ENCODE measurements at places on chromosomes 12 and 14.

DNA sequence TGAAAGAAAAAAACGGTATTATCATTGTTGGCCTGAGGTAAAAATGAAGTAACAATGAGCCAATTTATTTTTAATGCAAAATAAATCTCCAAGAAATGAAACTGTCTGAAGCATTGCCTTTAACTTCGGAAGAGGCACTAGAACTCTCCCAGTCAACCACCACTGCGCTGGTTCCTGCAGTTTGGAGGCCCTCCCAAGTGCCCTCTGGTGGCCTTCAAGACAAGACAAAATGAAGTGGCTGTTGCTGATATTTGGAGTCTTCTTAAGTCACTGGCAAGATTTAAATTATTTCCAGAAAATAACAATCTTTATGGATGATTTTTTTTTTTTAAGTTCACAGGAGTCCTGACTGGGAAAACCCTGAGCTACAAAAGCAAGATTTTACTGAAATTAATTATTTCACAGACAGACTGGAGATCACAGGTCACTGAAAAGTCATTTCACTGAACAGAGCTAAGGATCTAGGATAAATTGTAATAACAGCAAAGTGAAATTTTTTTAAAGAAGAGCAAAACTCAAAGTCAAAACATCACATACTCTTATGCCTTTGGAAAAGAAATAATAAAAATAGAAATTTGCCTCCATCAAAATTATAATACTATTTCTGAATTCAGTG is 58.2 kb downstream of the DICER1 start:
- DNase-seq = peak; percentile 85

GRCh38 chr12:69688471-69689427 is 10.4 kb downstream of the BEST3 start:
- peak; percentile 95 for DNase-seq

DNA sequence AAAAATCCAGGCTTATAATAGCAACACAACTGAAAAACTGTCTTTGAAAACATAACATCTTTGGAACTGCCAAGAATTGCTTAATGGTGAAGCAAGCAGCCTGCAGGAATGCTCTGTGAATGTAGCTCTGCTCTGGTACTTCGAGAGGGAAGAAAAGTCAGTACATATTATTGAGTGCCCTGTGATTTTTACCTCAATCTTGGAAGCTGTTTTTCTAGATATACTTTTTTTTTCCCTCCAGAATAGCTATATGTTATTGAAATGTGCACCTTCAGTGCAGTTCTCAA is 508.1 kb downstream of the PCNX1 start:
- peak; percentile 91 for DNase-seq

GRCh38 chr14:32950584-32950983 is 11.9 kb downstream of the NPAS3 start:
- peak; percentile 75 for DNase-seq

GRCh38 chr12:43008953-43009845 is 419.7 kb upstream of the PRICKLE1 start:
- peak; percentile 37 for DNase-seq

GRCh38 chr12:114683709-114684097 is 272 bp downstream of the TBX3 start:
- DNase-seq = no peak

- DNase-seq = no peak
Measured at GRCh38 chr12:10069976-10070375, 28.8 kb downstream of the CLEC1A start.

DNA sequence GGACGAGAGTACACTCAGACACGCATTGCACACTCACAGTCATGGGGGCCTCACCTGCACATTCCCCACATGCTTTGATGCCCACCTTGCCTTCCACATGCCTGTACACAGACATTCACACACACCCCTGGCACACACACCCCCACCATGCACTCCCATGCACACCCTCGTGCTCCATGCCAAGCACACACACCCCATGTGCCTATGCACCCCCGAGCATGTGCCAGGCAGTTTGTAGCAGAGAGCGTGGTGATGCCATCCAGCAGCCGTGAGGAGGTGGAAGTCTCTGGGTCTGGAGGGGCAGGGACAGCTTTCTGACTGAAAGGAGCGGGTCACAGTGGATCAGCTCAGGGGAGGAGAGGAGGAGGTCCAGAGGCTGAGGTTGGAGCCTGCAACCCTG is 10.7 kb upstream of the NXPH4 start:
- no peak for DNase-seq

- DNase-seq = no peak
Measured at GRCh38 chr14:53127832-53128231, 25.3 kb downstream of the DDHD1 start.

- DNase-seq = no peak
Measured at GRCh38 chr14:106185837-106186233, 659.5 kb downstream of the TMEM121 start.

DNA sequence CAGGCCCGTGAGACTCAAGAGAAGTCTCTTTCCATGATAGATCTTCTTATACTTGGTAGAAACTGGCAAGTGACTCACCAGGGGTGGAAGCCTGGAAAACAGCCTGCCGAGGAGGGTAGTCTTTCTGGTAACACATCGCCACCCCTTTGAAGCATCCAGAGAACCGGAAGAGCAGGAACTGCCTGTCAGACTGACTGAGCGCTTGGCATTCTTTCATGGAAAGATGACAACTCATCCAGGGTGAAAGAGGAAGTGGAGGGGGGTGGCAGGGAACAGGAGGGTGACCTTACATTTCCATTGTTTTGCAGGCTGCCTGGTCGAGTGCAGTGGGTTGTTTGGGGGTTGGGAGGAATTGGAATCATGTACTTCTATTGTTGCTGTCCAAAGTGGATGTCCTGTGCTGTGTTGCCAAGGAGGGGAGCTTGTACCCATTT is 34.5 kb downstream of the PRKCH start:
- DNase-seq = peak; percentile 24

- DNase-seq = peak; percentile 21
Measured at GRCh38 chr12:50928392-50928791, 24.0 kb upstream of the HIGD1C start.

DNA sequence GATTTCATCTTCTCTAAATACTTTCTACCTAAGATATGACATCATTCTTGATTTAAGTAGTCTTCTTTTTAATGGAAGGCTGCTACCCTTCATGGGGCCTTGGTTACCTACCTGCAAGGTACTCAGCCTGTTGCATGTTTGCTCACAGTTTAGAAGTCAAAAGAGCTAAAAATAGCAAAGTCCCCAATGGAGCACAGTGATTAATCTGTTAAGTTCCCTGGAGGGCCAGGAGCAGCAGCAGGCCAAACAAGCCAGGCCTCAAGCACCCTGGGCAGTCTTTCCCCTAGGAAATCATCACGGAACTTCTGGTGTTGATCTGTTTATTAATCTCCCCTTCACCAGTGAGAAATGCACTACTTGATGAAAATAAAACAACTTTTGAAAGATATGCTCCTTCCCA is 24.0 kb upstream of the SLC8A3 start:
- DNase-seq = no peak

- no peak for DNase-seq
Measured at GRCh38 chr12:57622293-57623245, 10.4 kb downstream of the B4GALNT1 start.

DNA sequence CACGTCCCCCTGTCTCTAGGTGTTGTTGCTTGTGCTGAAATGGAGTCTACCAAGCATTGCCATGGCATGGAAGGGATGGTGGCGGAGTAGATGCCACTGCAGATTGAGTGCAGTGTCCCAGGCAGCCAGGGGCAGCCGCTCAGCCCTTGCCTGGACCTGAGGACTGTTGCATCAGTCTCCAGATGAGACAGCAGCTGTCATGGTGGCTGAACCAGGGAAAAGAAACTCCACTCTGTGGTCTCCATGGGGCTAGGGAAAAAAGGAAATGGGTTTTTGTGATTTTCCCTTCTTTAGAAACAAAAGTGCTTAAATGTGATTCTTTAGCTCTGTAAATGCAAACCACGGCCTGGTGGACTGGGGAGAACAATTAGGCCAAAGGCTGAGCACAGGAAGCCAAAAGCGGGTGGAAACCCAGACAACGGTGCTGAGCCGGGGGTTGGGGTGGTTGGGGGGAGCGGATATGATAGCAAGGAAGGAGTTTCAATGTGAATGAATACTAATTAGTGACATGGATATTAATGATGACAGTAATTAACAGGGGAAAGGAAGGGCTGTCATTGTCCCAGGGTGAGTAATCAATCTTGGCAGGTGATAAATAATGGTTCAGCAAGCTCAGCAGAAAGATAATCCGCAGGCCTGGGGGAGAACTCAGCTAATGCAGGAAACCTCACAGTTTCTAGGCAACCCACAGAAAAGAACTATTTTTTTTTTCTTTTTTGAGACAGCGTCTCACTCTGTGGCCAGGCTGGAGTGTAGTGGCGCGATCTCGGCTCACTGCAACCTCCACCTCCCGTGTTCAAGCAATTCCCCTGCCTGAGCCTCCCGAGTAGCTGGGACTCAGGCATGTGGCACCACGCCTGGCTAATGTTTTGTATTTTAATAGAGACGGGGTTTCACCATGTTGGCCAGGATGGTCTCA is 442.6 kb downstream of the DPF3 start:
- DNase-seq = no peak

- DNase-seq = no peak
Measured at GRCh38 chr14:104518659-104519350, 60.8 kb upstream of the C14orf180 start.

DNA sequence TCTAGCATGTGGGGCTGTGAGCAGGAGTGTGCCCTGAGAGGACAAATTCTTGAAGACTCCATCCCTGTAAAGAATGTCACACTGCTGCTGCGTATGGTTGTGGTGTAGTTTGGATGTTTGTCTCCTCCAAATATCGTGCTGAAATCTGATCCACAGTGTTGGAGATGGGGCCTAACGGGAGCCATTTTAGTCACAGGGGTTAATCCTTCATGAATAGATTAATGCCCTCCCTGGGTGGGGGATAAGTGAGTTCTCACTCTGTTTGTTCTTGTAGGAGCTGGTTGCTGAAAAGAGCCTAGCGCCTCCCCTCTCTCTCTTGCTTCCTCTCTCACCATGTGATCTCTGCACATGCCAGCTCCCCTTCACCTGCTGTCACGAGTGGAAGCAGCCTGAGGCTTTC is 94.5 kb upstream of the VASH1 start:
- no peak for DNase-seq

- no peak for DNase-seq
Measured at GRCh38 chr14:68961781-68962584, 17.1 kb downstream of the ACTN1 start.

GRCh38 chr14:50739186-50739585 is 71.1 kb upstream of the SAV1 start:
- DNase-seq = no peak

DNA sequence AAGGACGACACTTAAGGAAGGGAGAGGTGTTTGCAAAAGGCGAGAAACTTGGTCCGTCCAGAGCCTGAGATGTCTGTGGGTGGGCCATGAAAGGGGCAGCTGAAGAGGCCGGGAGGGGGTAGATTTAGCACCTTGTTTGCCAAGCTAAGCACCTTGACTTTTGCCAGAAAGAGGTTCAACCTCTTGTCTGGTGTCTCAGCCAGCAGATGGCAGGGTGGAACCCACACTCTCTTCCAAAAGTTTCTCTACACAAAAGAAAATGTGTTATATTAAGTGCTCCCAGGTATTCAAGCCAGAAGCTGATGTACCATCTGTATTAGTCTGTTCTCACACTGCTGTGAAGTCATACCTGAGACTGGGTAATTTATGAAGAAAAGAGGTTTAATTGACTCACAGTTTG is 69.9 kb downstream of the SUDS3 start:
- DNase-seq = no peak

DNA sequence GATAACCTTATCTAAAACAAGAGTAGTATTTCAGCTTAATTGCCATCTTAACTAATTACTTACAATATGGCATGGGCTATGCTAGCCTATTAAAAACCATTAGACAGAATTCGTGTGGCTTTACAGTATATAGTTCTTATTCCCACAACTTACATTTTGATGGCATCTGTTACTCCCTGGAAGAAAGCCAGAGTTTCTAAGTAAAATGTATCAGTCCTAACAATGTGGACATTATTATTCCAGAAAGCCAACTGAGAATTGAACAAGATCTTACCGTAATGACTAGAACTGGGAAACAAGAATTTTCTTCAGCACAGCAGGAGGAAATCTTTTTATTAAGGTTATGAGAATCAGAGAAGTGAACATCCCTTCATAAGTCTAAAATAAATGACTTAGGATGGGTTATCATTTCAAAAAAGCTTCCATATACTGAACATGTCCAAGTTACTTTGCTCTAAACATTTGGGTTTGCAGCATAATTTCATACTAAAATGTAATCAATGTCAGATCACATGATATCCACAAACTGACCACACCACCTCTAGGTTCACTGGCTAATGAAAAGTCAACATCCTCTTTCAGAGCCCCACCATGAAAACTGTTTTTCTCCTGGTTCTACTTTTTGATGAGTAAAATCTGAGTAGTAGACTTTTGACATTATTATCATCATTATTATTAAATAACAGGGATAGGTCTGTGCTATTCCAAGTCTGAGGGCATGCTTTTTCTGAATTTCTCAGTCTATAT is 179.7 kb downstream of the SSPN start:
- peak; percentile 50 for DNase-seq

GRCh38 chr14:65200454-65200853 is 98.1 kb upstream of the MAX start:
- no peak for DNase-seq

DNA sequence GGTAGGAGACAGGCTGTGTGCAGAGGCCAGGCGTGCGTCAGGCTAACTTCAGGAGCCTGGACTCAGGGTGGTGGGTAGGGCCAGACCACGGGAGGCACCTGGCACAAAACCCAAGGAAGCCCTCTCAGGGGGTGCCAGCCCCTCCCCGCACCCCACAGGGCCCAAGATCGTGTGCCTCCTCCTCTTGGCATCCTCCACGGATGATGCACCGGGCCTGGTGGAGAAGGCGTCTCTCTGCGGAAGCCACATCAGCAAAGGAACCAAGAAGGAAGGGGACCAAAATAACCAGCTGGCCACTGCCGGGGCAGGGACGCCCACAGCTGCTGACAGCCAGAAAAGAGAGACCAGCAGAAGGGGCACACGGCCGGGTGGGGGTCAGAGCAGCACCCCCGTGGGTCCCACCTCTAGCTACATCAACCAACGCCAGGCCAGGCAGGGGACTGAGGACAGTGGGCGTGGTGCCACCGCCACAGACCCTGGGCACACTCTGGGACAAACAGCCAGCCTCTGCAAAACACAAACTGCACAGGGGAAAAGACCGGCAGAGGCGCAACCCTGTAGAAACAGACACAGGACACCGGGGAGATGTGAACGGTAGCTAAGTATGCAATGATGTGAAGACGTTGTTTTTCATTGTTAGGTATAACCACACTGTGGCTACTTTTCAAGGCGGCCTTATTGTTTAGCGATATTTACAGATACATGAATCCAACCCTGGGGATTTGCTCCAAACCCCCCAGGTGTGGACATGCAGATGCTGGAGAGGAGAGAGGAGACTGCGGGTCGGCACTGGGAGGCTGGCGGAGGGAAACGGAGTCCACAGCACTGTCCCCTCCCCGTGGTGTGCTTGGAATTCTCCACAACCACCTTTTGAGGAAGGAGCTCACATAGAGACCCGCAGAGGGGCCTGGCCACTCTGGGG is 26.1 kb upstream of the C14orf180 start:
- no peak for DNase-seq

- peak; percentile 47 for DNase-seq
Measured at GRCh38 chr12:110367181-110367864, 36.2 kb downstream of the ANAPC7 start.

DNA sequence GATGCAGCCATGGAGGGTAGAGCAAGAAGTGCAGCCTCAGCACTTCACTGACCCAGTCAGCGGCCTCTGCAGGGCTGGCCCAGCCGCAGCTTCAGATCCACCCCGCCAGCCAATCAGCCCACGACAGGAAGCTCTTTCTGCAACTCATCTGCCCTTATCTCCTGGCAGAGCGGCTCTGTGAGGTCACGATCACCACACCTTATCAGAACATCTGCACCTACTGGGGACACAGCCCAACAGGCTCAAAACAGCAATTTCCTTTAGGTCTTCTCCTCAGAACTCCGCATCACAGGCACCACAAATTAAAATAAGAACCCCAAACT is 287.3 kb downstream of the BCL11B start:
- DNase-seq = no peak

Measured in choroid plexus epithelial cell (primary cell).